ENCODE measurements at places on chromosomes 1 and 21.

DNA sequence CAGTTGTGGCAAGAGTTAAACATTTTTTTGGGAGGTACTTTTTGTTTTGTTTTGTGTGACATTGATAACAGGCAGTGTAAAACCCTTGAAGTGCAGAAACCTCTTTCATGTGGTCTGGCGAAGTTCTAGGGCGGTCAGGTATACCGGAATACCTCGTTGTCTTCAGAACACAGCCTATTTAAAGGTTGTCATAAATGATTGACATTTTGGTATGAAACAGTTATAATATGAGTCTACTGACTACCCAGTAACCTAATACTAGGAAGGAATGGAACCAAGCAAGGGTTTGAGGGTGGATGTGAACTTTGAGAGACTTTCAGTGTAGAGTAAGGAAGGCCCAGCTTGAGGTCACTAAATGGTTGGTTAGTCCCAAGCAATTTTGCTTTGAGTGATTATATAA, 40.5 kb downstream of the PATJ start:
- DNase-seq = no peak

DNA sequence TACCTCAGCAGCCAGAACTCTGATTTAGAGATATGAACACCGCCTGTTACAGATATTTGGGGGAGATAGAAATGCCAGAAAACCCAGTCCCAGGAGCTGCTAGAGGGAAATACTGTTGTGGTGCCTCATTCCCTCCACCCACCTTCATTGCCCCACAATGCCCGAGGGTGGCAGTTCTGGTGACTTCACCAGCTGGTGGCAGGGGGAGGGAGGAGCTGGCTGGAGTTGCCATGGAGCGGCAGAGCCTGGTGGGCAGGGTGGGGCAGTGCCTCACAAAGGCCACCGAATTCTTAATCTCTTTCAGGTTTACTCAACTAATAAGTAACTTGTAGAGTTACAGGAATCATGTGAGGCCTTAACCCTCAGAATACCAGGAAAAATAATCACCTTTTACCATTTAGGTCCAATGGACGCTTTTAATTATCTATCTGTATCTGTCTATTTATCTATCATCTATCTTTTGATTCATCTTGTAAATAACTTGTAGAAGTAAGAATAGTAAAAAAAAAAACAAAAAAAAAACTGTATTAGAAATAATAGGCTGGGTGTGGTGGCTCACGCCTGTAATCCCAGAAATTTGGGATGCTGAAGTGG, 11.7 kb upstream of the S100A11 start:
- peak; percentile 89 for DNase-seq

- DNase-seq = no peak
These were observed 592.7 kb downstream of the USP25 start for GRCh38 chr21:16322454-16322853.

GRCh38 chr1:183417772-183418491, at the start of gene NMNAT2:
NMNAT2 (minus strand) TSS chr1:183418380; CDS start chr1:183418267, 113 bp downstream.
- no peak for DNase-seq

DNA sequence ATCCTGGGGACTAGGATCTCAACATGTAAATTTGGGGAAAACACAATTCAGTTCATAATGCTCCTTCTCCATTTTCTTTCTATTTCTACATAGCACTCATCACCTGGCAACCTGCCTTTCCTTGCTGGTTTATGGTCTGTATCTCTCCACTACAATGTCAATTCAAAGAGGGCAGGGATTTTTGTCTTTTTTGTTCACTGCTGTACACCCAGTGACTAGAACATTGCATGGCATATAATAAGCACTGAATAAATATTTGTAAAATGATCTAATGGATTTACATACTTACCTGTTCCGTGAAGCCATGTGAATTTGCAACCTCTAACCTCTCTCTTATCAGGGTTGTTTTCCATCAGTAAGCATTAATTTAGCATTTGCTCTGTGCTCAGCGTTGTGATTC, 27.4 kb upstream of the TBX15 start:
- DNase-seq = no peak

- no peak for DNase-seq
These were observed 23.4 kb upstream of the EFHD2 start for GRCh38 chr1:15386164-15386749.

DNA sequence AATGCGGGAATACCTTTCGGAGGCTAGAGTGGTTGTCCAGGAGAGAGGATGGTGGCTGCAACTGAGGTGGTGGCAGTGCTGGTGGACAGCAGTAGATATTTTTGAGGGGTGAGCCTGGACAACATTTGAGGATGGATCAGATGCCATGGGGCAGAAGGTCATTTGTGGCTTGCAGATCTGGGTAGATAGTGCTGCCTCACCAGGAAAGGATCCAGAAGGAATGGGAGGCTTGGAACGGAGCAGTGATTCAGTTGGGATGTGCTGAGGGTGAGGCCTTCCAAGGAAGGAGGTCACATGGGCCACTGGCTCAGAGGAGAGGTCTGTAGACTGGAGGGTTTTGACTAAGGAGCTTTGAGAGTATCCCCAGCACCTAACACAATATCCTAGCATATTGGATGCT, 110.8 kb upstream of the KAZN start:
- DNase-seq = no peak

- DNase-seq = peak; percentile 14
These were observed 655.4 kb downstream of the LTN1 start for GRCh38 chr21:28337315-28337714.

DNA sequence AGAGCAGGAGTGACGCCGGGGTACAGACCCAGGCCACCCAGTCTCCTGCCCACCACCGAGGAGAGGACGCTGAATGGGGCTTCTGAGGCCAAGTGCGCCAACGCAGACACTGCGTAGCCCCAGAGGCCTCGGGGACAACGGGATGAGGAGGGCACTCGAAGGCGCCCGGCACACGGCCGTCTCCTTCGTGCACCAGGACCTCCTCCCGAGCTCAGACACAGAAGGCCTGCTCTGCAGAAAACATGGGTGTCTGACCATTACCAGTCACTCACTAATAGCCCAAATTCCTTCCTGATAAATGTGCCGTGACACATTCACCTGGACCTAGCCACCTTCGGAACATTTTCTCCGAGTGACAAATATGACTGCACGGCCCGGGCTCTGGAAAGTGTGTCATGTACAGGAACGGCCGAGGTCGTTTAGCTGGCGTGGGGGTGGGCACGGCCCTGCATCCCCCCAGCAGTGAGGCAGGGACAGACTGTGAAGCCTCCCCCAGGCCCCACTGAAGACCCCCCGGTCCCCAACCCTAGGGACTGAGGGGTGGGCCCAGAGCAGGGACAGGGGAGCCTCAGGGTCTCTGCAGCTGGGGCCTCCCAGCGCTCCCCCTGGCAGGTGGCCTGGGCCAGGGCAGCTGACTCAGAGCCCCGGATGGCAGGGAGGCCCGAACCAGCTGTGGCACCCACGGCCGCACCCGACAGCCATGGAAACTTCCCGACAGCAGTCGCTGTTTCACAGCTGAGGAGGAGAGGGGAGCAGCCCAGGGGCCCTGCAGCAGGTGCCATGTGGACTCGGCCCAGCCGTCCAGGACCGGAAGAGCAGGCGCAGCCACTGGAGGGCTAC, 16.7 kb upstream of the COL6A2 start:
- DNase-seq = no peak

DNA sequence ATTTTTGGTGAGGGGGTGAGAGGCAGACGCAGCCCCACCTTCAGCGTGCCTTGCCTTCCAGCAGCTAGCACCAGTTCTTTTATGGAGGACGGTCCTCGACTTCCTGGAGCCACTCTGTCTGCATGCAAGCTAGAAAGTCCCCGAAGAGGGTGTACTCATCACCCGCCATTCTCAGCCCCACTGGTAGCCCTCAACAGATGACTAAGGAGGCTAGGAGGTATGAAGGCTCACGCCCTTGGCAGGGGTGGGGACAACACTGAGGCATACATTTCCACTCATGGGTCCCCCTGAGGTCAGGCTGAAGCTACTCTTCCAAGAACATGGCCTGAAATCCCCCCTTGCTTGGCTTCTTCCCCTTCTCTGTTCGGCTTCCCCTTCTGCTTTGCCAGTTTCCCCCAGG, 8.9 kb upstream of the PTPRF start:
- no peak for DNase-seq

DNA sequence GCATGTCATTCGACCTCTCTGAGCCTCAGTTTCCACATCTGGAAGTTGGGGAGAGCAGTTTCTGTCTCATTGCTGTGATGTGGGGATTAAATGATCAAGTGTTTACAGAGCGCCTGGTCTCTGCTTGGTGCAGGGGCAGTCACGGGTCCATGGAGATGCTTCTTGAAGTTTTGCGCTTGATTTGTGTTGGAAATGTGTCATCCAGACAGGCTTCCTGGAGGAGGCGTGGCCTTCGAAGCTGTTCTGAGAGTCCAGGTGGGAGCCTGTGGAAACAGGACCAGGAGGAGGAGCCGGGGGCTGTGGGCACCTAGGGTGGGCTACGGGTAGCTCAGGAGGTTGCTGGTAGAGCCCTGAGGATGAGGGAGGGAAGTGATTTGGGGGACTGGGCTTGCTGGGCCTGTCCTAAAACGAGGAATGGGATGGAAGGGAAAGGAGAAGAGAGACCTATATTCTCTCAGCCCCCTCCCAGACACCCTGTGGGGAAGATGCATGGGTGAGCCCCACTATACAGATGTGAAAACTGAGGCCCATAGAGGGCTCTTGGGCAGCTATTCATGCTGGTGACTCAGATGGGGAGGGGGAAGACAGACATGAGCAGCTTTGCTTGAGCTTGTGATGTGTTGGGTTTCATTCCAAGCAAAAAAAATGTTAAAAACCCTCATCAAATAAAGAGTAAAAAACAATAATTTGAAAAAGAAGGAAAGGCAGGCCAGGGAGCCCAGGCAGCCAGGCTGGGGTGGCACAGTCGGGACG, 107.2 kb upstream of the WNT4 start:
- no peak for DNase-seq

DNA sequence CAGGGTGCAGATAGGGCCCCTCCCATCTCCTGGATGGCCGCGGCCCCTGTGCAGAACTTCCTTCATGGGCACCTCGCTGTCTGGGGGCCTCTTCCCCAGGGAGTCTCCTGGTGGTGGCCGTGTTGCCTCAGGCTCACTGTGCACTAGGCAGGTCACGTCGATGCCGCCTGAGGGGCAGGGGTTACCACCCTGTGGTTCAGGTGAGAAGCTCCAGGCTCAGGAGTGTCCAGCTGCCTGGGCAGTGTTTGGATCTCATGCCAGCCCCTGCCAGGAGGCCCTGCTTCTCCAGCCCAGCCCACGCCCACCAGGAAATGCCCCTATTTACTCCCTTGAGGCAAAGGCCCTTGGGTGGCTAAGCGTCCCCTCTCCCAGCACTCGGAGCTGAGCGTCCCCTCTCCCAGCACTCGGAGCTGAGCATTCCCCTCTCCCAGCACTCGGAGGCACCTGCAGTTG, 2.1 kb downstream of the ITGB2 start:
- DNase-seq = no peak

GRCh38 chr1:89807983-89808382, 12.8 kb upstream of the LRRC8D start:
- no peak for DNase-seq

Data from SW 1271 (cell line).